Fibroblast of the aortic adventitia (primary cell): ENCODE measurements at places on chromosomes 11 and 22. TPM values are rescaled to one million over a fixed set of nuclear protein-coding genes. Genes with fewer than 3 reads are reported as not detected.
A peak's percentile ranks its signal among the peaks of the same experiment; 100 is the strongest.

- peak; percentile 31 for DNase-seq
Measured at GRCh38 chr11:34976496-34977088, 60.2 kb downstream of the PDHX start.

DNA sequence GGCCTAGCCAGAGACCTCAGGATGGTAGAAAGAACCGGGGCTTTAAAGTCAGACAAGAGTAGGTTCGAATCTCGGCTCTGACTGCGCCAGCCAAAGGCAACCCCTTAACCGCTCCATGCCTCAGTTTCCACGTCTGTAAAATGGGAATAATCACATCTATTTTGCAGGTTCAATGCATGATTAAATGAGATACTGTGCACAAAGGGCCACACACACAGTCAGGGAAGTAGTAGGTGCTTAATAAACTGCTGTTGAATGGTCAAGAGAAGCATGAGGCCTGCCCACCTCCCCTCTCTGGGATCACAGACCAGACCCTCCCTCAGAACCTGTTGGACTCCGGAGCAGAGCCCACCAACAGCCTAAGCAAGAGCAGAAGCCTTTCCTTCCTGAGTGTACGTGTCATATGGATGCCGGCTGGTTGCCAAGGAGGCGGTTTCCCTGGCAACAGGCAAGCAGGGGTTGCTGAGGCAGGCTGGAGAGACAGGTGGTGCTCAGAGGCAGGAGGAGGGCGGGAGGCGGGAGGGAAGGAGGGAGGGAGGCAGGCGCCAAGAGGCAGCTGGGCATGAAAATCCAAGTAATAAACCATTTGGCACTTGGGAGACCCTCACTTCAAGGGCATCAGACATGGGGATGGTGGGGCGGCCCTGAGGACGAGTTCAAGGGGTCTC is 43.9 kb downstream of the NFAM1 start:
- no peak for DNase-seq

GRCh38 chr11:75182664-75183063 is 31.8 kb downstream of the SLCO2B1 start:
- no peak for DNase-seq

BLID gene
- 2.1 and 30.6 TPM in 2 replicates for total RNA-seq

RAG2 gene
- total RNA-seq = not detected in 2 replicates
